ENCODE measurements at places on chromosomes 12 and 14. TPM values are rescaled to one million over a fixed set of nuclear protein-coding genes. Genes with fewer than 3 reads are reported as not detected.

DNA sequence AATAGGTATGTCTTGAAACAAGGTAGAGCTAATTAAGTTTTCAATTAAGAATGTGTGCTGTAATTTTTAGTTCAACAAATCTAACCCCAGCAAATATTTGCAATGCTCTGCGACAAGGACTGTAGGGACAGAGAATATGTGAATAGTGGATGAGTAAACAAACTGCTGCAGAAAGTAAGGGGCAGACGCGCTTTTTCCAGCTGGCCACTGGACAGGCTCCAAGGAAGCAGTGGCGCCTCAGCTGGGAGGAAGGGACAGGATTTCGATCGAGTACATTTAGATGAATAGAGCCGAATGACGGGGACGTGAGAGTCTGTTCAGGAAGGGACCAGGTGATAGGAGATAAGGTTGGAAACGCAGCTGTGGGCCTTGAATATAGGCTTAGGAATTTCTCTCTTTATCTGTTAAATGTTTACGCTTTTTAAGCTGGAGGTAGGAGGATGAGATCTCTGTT lies 69.3 kb downstream of the ELK3 start:
- peaks cover 20% of the 10 kb centered on the region for H3K4me1 ChIP-seq
- DNase-seq, result no peak
- H3K4me3 ChIP-seq, result no peak overlapping the region
- peaks cover 6% of the 10 kb centered on the region for H3K36me3 ChIP-seq

DNA sequence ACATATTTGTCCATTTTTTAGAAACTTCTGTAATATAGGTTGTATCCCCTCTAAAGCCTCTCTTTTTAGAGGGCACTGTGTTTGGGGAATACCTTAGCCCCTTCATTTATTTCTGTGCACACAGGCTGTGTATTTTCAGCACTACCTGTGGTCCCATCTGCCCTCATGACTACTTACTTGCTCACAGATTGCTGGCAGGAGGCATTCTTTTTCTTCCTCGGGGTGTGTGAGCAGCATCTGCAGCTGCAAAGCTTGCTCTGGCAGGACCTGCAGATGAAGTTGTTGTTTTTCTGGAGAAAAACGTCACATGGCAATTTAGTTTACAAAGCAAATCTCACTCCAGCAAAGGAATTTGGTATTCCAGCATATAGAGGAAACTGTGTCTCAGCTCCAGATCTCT lies 24.3 kb downstream of the ANG start:
- DNase-seq, result no peak
- no peak overlapping the region for H3K4me3 ChIP-seq
- H3K27me3 ChIP-seq, result peaks cover 6% of the 10 kb centered on the region
- H3K4me1 ChIP-seq, result no peaks in the 10 kb centered on the region
- no peak overlapping the region for H3K27ac ChIP-seq

DNA sequence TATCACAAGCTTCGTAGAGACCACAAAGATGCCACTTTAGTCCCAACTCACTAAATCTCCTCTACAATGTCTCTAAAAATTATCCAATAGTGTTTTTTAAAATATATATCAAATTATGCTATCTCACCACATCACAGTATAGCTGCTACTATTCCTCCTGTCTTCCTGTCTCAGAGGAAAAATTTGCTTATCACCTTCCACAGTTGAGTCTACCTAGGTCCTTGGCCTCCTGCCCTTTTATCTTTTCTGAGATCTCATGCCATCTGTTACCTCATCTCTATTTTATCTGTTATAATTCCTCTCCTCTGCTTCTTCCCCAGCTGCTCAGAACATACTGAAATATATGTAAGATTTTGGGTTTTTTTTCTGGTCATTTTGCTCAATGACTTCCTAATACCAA lies 568.2 kb downstream of the DIO2 start:
- no peaks in the 10 kb centered on the region for H3K27me3 ChIP-seq
- no peaks in the 10 kb centered on the region for H3K4me1 ChIP-seq
- no peak for DNase-seq
- H3K27ac ChIP-seq, result no peak overlapping the region

DNA sequence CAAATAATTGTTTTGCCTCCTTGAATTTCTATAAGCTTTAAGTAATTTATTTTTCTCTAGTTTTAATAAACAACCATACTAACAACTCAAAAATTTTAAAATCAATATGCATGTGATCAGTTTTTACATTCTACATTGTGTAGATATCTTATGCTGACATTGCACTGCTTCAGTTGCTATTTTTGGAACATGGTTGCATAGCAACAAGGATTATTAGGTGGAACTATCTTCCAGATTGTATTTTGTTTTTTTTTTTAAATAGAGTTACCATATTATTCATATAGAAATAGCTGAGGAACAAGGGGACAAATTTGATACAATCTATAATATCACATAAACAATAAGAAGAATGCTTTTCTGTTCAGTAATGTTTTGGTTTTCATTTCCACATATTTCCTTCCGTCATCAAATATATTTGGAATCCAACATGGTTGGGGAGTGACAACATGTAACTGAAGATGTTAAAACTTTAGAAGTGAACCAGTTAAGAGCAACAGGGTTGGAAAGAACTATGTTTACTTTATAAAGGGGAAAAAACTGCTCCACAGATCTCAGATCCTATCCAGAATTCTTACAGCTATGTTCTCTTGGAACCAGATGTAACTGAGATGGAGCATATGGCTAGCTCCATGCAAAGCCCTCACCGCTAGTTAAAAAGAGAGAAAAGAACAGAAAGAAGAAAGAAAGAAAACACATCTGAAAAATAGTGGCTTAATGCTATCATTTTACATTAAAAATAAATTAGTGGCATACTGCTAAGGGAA lies 235.5 kb downstream of the NELL2 start:
- no peaks in the 10 kb centered on the region for H3K4me1 ChIP-seq
- H3K36me3 ChIP-seq, result no peaks in the 10 kb centered on the region
- no peak for DNase-seq
- no peak overlapping the region for H3K4me3 ChIP-seq

GRCh38 chr14:95341115-95341514 lies 21.4 kb upstream of the CLMN start:
- H3K27ac ChIP-seq, result no peak overlapping the region
- H3K4me1 ChIP-seq, result no peaks in the 10 kb centered on the region
- no peaks in the 10 kb centered on the region for H3K36me3 ChIP-seq

GRCh38 chr12:99232324-99232723 lies 415.2 kb upstream of the GARIN6 start:
- no peak for DNase-seq
- H3K27ac ChIP-seq, result no peak overlapping the region
- H3K4me1 ChIP-seq, result no peaks in the 10 kb centered on the region
- no peak overlapping the region for H3K4me3 ChIP-seq
- no peaks in the 10 kb centered on the region for H3K27me3 ChIP-seq

- H3K4me3 ChIP-seq, result no peak overlapping the region
- H3K36me3 ChIP-seq, result peaks cover 3% of the 10 kb centered on the region
- H3K27ac ChIP-seq, result no peak overlapping the region
- DNase-seq, result no peak
These were observed 120.8 kb downstream of the GLT1D1 start for GRCh38 chr12:128973883-128974681.

DNA sequence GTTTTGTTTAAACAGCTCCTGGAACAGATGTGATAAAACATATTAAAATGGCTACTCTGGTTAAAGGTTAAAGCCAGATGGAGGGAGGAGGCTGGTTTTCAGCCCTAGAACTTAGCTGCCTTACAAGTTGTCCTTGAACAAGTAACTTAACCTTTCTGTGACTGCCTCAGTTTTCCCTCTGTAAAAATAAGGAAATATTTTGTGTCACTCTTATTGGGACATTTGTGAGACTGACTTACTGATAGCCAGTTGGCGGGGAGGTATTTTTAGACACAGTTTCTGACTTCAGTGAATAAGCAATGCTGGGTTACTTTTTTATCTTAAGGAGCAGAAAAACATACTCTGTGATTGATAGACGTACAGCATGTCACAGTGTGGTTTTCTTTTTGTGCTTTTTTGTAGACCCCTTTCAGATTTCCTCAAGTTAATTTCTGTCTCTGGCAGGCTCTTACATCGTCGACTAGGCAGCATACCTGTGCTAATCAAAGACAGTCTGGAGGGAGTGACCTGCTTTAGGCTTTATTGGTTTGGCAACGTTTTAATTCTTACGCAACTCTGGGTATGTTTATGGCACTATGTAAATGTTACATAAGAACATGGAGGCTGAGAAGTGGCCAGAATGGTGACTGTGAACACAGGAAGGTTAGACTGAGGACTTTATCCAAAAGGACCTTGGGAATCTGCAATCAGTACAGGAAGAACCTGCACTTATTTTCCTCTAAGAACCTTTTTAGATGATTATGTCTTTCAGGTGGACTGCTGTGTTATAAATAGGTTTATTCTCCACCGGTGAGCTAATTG lies 3.3 kb downstream of the ACVR1B start:
- no peak overlapping the region for H3K27ac ChIP-seq
- no peak for DNase-seq
- H3K4me1 ChIP-seq, result peaks cover 15% of the 10 kb centered on the region
- H3K36me3 ChIP-seq, result peaks cover 6% of the 10 kb centered on the region

DNA sequence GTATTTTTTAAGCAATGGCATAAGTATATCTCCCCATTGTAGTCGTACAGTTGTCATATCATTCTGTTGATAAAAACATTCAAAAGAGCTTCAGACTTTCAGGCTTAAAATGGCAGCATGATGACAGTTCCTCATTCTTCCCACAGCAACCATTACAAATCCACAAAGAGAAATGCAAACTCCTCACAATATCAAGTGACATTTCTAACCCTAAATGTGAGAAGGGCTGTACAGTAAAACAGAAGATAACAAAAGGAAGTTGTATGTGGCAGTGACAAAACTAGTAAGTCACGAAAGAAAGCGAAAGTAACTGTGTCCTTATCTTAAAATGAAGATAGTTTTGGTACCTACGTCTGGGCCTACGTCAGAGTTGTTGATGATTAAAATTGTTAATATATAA lies 46.7 kb downstream of the GXYLT1 start:
- H3K27me3 ChIP-seq, result no peaks in the 10 kb centered on the region
- H3K4me1 ChIP-seq, result peaks cover 41% of the 10 kb centered on the region
- peaks cover 5% of the 10 kb centered on the region for H3K36me3 ChIP-seq

DNA sequence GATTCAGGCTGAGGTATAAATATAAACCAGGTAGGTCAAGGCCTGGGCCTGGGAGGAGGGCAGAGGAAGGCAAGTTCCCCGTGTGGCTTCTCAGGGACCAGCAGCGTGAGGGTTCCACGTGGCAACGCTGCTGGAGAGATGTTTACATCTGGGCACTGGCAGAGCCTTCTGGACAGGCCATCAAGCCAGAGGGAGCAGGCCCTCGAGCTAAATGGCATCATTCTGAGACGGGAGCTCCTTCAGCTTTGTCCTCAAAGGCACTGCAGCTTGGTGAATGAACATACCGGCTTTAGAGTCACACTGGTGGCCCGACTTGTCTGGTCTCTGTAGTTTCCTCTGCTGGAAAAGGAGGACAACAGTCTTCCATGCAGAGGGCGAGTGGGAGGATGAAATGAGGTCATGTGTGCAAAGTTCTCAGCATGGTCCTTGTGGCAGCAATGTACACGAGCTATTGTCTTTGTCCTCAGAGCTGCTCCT lies 231.3 kb downstream of the ZFP36L1 start:
- H3K4me1 ChIP-seq, result peaks cover 59% of the 10 kb centered on the region
- peaks cover 1% of the 10 kb centered on the region for H3K27me3 ChIP-seq
- H3K27ac ChIP-seq, result no peak overlapping the region
- no peak overlapping the region for H3K4me3 ChIP-seq
- no peaks in the 10 kb centered on the region for H3K36me3 ChIP-seq
- DNase-seq, result no peak

GRCh38 chr12:58961906-58962305 lies 41.6 kb upstream of the LRIG3 start:
- H3K4me1 ChIP-seq, result no peaks in the 10 kb centered on the region
- no peak overlapping the region for H3K4me3 ChIP-seq
- no peak for DNase-seq

DNA sequence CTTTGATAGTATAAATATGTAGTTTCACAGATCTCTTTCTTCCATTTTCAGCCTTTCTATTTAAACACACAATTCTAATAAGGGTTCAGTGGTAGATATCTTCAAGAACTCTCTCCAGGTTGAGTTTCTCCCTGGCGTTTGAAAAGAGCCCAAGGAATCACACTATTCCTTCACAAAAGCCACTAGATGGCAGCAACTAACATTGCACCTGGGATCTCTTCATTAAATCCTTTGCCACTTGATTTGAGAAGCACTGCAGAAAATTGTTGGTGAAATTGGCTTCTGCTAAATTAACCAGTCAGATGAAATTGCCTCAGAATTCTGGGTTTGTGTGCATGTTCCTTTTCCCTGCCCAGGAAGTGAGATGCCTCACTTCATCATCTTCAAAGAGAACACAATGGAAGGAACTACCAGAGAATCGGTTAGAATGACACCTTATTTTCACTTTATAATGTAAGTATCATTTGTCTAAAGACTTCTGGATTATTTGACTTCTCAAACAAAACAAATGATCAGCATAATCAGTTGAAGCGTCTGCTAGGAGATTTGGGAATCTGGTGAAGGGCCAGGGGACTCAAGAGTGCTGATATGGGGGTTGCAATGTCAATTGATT lies 6.8 kb downstream of the CCDC198 start:
- H3K4me3 ChIP-seq, result no peak overlapping the region
- H3K36me3 ChIP-seq, result no peaks in the 10 kb centered on the region
- no peak overlapping the region for H3K27ac ChIP-seq
- H3K4me1 ChIP-seq, result no peaks in the 10 kb centered on the region

DNA sequence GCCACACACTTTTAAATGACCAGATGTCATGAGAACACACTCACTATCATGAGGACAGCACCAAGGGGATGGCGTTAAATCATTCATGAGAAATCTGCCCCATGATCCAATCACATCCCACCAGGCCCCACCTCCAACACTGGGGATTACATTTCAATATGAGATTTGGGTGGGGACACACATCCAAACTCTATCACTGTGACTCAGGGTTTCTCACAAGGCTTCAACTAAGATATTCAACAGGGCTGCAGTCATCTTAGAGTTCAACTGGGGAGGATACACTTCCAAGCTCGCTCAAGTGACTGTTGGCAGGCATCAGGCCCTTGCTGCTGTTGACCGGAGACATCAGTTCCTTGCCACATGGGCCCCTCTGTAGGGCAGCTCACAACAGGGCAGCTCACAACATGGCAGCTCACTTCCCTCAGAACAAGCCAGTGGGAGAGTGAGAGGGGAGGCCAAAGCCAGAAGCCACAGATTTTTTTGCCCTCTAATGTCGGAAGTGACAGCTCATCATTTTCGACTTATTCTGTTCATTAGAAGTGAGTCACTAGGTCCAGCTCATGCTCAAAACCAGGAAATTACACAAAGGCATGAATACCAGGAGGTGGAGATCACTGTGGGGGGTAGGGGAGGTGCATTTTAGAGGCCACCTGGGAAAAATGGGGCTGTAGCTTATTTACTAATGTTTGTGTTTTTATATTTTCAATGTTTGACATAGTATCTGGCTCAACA lies 50.8 kb upstream of the PTHLH start:
- no peak for DNase-seq
- no peak overlapping the region for H3K27ac ChIP-seq
- no peaks in the 10 kb centered on the region for H3K36me3 ChIP-seq
- no peaks in the 10 kb centered on the region for H3K27me3 ChIP-seq
- no peaks in the 10 kb centered on the region for H3K4me1 ChIP-seq

GRCh38 chr12:95829395-95829794 lies 29.4 kb upstream of the SNRPF start:
- no peak overlapping the region for H3K27ac ChIP-seq
- no peaks in the 10 kb centered on the region for H3K36me3 ChIP-seq
- no peak for DNase-seq
- H3K27me3 ChIP-seq, result no peaks in the 10 kb centered on the region
- H3K4me3 ChIP-seq, result no peak overlapping the region

The LRRC10 gene
- polyA plus RNA-seq, result not detected

The MYL2 gene
- polyA plus RNA-seq, result not detected

The TRIM9 gene
- polyA plus RNA-seq, result not detected

The CIROP gene
- not detected for polyA plus RNA-seq

The GAS2L3 gene
- polyA plus RNA-seq, result not detected
